ENCODE measurements at places on chromosomes 1 and 21.

- DNase-seq, result no peak
Observed at GRCh38 chr1:9657521-9658032, 6.0 kb downstream of the PIK3CD start.

DNA sequence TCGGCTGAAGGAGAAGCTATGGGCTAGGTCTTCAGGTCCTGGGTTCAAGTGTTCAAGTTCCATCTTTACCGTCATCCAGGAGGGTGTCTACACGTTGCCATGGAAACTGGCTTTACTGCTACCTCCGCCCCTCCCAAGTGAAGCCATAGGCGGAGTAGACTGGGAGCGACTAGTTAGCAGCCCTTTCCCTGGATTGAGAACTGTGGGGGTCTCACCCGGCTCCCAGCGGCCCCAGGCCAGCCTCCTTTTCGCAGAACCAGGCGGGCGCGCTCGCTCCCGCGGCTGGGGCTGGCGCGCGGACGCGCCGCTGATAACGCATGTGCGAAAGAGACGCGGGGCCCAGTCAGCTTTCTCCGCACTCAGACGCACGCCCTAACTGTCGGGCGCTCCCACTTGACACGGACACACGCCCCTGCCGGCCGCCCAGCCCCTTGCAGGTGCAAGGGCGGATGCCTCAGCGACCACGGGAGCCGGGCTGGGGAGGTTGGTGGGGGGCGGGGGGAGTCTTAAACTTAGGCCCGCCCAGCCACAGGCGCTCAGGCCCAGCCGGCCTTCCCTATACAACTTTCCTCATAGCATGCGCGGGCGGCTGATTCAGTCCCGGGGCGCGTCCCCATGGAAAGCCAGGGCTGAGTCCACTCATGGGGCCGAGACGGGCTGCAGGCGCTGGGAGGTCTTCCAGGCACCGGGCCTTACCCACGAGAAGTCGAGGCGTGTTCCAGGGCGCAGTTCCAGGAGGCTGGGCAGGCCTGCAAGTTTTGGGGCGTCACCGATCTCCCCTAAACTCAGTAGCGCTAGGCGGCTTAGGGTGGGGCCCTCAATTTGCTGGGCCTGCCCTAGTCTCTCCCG lies 7.4 kb downstream of the EFNA4 start:
- no peak for DNase-seq

DNA sequence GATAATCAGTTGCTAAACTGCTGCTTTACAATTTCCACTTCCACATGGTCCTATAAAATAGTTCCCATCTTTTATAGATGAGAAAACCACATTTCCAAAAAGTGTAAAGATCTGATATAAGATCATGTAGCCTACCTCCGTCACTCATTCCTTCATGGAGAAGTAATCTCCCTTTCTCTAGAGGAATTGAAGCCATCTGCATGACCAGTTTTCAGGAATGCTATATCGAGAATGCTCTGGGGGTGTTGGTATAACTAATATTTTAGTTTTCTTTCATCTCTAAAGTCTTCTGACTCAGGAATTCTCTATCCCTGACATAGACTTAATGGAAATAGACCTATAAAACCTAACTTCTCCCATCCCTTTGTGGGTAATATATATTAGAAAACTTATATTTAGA lies 173.0 kb upstream of the UBE2U start:
- DNase-seq, result no peak

- DNase-seq, result no peak
Observed at GRCh38 chr1:113849072-113849471, 22.4 kb downstream of the PTPN22 start.

- DNase-seq, result peak; percentile 12
Observed at GRCh38 chr1:14113841-14114567, 414.0 kb downstream of the PRDM2 start.

GRCh38 chr21:29157080-29157479 lies 26.6 kb downstream of the MAP3K7CL start:
- no peak for DNase-seq

GRCh38 chr1:55726994-55727393 lies 511.8 kb upstream of the USP24 start:
- DNase-seq, result no peak

- DNase-seq, result no peak
Observed at GRCh38 chr1:234731569-234732085, 121.6 kb upstream of the IRF2BP2 start.

DNA sequence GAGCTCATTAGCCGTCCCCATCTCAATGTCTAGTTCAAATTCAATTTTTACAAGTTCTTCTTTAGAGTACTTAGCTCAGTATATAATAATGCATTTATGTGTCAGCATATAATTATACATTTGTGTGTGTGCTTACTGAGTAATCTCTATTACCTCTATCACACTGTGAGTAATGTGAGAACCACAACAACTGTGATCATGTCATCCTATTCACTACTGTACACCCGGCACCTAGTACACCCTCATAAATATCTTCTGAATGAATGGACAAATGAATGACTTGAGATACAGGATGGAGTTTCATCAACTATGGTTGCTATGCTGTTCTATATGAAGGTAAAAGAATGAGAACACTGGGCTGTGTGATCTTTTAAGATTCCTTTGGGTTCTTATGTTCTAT lies 124.0 kb downstream of the GPATCH2 start:
- no peak for DNase-seq

DNA sequence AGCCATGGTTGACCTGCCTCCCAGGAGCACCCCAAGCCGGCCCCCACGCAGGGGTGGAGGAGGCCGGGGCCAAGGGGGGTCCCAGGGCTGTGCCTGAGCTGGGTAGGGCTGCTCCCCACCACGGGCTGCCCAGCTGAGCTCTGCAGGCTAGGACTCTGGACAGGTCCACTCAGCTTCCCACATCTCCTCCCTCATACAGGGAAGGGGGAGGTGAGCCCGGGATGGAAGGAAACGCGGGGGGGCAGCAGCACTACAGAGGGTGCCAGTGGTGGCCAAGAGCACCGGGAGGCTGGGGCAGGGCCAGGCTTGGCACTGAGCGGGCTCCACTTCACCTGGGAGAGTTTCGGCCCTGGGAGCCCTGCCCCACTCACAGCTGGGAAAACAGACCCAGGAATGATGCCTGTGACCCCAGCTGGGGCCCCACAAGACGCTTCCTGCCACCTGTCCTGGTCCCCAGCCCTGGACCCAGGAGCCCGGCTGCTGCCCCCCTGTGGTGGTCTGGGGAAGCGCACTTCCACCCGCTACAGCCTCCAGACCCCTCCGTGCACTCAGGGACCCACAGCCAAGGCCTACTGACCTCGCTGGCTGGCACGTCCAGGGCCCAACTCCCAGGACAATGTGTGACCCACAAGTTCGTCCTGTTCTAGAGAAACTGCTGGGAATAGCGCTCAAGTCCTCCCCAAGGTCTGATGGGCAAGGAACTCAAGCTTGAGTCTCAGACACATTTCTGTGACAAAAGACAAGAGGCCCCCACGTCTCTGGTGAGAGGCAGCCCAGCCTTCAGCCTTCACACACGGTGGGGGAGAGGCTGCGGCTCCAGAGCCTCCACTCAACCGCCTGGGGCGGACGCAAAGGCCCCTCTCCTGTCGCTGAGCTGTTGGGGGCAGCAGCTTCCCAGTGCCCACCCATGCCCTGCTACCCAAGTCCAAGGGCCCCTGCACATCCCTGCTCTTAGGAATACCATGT lies 3.0 kb downstream of the AURKAIP1 start:
- no peak for DNase-seq

DNA sequence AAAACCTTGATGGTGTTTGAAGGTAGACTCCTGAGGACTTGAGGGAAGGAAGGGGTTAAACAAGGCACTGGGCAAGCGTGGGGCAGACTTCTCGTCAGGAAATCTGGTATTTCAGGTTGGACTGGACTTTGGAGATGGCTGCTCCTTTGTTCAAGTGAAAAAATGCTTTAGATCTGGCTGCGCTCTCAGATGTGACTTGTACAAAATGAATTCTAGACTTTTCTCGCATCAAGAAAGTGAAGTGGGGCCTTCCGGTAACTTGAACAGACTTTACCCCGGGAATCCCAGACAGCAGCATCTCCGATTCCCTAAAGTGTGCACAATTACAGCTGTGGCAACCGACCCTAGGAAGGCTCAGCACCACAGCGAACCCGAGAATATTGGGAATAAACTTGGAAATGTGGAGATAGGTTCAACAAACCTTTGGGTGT lies 44.3 kb upstream of the ERRFI1 start:
- no peak for DNase-seq

GRCh38 chr1:194366705-194367104 lies 1180.3 kb upstream of the B3GALT2 start:
- no peak for DNase-seq

DNA sequence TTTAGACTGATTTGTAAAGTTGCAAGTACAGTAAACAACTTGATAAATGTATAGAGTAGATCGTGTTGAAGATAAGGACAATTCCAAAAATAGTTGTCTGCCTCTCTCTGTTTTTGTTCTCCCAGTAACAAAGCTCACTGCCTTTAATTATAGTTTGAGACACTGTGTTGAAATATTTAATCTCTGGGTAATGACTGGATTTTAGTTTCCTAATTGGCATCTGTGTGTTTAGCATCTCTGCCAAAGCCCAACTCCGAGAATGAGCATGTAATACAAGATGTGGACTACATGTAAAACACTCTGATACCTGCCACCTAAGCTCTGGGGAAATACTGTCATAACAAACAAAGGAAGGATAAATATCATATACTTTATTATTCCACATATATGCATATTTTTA lies 27.7 kb upstream of the SDE2 start:
- DNase-seq, result no peak
